ENCODE measurements at places on chromosomes 2 and 18.

DNA sequence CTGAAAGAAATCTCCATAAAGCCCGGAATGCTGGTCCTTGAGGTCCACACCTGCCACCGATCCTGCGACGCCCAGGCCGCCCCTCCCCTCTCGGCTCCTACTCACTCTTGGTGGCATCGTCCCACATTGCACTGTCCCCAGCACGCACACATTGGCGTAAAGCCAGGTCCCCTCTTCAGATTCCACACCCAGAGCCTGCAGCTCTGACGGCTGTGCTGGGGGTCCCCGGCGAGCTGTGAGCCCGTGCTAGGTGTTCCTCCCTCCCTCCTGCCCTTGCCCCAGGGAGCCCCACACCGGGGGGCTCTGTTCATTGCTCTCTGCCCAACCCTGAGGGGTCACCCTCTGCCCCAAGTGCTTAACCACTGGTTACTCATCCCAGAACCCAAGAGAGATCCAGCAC, 8.5 kb downstream of the TPO start:
- no peak for DNase-seq

DNA sequence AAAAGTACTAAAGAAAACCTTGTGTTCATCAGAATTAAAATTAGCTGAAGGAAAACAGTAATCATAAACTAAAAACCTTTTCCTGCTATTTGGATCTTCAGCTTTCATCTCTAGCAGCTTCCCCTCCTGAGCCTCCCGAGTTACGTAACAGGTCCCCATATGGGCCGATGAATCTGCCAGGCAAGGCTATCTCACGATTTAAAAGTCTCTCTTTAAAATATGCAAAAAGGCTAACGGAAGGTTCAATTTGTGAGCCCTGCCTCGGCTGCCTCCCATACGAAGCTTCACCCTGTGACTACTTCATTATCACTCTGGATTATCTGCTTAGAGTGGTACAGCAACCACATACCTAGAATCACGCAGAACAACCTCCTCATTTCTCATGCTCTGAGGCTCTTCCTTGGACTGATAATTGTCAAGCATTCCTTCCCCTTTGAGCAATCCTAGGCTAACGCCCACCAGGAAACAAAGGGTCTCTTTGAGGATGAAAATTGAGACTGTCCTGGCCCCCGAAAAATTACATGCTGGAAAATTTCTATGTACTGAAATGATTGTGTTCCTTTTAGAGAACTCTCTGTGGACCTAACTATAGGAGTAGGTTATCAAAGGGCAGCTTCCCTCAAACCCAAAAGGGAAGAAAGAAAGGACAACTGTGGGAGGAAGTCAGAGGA, 147.4 kb downstream of the ZEB2 start:
- peak; percentile 37 for DNase-seq

- no peak for DNase-seq
These were observed 210.9 kb upstream of the REV1 start for GRCh38 chr2:99700482-99701398.

DNA sequence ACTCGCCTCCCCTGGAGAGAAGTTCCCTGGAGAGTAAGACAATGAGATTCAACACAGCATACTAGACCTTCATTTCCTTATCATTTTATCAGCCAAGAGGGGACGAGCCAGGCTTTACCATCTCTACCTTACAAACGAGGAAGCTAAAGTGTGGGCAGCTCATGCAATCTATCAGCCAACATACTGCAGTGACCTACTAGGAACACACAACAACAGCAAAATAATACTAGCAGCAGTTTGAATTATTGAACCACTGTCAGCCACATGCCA, 60.0 kb upstream of the TEX51 start:
- no peak for DNase-seq

- peak; percentile 2 for DNase-seq
These were observed 467.9 kb upstream of the SYT4 start for GRCh38 chr18:43744960-43745745.

- no peak for DNase-seq
These were observed 6.3 kb downstream of the ADRA2B start for GRCh38 chr2:96109931-96110511.

DNA sequence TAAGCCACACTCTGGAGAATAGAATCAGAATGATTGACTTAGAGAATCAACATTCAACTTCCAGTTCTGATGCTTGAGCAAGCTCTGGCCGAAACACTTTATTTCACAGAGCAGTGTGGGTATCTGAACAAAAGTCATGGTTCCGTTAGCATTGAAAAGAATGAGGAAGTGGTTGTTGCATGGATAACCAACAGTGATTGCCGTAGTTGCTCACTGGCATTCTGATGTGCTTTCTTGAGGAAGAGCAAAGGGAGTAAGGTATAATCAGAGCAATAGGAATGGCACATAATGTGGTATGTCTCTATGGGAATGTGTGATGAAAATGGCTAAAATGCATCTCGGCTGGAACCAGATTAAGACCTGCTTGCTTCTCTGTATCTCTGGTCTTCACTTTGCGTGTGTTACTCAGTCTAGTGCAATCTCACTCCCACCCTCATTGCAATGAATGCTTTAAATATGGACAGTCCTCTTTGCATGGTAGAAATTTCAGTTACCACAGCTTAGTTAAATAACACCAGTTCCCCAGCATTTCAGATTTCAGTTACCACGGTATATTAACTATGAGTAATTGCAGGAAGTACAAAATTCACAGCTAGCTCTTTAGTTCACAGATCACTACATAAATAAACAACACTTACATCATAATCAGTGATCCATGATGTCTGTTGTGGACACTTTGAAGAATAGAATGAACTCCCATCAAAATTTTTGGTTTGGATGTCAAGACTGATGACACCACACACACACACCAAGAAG, 7.8 kb upstream of the RAB12 start:
- no peak for DNase-seq

GRCh38 chr2:10717628-10718027, 3.8 kb upstream of the ATP6V1C2 start:
- peak; percentile 61 for DNase-seq

DNA sequence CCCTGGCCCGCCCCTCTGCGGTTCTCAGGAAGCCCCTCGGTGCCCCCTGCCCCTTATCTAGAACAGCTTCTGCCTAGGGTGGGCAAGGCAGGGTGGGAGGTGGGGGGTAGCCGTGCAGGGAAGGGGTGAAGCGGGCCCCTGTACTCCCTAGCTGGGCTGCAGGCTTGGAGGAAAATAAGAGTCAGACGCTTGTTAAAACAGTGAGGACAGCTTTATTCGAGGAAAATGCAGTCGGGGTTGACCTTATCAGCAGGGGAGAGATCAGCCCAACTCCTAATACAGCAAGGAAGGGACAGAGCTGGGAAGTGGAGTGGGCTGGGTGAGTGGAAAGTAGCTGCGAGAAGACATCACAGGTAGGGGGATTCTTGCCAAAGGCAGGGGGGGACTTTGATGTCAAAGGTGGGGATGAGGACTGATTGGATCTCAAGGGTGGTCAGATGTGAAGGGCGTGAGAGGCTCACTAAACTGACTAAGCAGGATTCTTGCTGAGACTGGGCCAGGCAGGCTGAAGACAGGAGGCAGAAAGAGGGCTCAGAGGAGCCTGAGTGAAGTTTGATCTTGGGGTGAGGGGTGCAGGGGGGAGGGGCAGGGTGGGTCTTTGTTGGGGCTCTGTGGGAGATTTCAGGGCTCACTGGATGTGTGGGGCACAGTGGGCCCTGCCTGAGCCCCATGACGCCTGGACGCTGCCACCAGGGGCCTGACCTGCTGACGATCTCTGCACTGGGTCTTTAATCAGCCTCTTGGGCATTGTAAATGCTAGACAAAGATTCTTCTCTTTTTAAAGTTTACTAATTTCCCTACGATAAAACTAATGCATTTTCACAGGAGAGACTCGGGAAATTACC, 29.9 kb downstream of the HPCAL1 start:
- no peak for DNase-seq

DNA sequence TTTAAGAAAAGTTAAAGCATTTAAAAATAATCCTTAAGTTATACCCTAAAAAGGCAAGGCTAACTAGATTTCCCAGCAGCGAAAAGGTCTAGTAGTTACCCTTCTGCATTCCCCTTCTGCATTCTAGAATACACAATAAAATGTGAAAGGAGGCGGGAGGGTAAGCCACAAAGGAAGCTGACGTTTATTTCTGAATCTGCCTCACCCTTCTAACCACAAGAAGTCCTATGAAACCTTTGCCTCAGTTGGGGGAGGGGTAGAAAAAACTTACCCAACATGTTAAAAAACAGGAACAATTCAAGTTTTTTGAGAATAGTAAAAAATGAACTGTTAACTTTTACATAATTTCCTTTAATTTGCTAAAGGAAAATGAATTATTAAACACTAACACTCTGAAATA, 11.3 kb downstream of the STK17B start:
- peak; percentile 94 for DNase-seq

GRCh38 chr2:173119069-173119807, 43.6 kb downstream of the MAP3K20 start:
- no peak for DNase-seq

GRCh38 chr2:191358325-191359025, 113.3 kb downstream of the MYO1B start:
- no peak for DNase-seq

- no peak for DNase-seq
These were observed 123.3 kb downstream of the FHOD3 start for GRCh38 chr18:36420826-36421225.

DNA sequence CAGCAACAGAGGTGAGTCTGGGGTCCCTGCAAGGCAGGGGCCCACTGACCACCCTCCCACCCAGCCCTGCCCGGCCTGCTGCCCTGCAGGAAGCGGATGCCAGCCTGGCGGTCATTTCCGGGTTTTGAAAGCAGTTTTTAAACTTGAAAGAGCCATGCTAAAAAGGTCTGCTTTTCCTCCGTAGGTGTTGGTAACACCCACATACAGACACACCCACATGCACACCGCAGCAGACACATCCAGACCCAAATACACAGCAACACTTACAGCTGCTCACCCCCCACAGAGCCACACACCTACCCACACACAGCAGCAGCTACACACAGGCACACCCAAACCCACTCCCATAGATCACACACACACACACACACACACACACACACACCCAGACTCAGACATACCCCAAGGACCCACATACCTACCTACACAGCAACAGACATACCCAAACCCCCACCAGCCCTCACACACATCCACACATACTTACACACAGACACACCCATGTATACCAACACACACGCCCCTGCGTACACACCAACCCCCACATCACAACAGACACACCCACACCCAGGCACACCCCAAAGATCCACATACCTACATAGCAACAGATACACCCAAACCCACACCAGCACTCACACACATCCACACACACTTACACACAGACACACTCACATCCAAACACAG, 7.6 kb downstream of the ZFP36L2 start:
- no peak for DNase-seq

DNA sequence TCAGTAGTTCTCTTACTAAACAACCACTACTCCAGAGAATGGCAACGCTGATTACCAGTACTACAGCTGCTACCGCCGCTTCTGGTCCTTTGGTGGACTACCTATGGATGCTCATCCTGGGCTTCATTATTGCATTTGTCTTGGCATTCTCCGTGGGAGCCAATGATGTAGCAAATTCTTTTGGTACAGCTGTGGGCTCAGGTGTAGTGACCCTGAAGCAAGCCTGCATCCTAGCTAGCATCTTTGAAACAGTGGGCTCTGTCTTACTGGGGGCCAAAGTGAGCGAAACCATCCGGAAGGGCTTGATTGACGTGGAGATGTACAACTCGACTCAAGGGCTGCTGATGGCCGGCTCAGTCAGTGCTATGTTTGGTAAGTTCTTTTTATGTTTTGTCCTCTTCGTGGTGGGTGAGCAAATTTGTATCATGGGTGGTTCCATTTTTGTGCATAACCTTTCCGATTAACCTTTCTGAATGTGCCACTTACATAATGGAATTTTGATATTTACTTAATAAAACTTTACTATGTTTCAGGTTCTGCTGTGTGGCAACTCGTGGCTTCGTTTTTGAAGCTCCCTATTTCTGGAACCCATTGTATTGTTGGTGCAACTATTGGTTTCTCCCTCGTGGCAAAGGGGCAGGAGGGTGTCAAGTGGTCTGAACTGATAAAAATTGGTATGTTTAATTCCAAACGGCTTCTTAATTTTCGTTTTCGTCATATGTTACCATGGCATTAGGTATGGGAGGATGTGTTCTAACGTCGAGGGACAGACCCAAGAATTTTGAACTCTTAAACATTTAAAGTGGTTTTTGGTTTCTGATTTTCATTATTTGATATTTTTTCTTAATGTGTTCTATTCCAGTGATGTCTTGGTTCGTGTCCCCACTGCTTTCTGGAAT, 1.3 kb downstream of the SLC20A1 start:
- no peak for DNase-seq

GRCh38 chr18:323253-323622, 55.4 kb upstream of the THOC1 start:
- DNase-seq = peak; percentile 31

- no peak for DNase-seq
These were observed 35.6 kb upstream of the ZSWIM2 start for GRCh38 chr2:186884587-186884986.

DNA sequence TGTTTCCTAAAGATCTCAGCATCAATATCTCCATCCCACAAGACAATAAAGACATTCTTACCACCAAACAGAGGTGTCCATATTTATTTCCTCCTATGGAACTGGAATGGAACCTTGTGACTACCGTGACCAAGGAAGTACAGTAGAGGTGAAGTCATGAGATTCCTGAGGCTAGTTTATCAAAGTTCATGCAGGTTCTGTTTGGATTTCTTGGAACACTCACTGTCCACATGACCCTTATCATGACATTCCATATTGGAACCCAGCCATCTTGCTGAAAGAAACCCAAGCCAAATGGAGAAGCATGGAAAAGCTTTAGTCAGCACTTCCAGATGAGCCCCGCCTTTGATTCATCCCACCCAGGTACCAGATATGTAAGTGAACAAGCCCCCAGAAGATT, 516.0 kb upstream of the POU3F3 start:
- DNase-seq = no peak

- DNase-seq = no peak
These were observed 116.3 kb downstream of the POLE4 start for GRCh38 chr2:75074708-75075107.

DNA sequence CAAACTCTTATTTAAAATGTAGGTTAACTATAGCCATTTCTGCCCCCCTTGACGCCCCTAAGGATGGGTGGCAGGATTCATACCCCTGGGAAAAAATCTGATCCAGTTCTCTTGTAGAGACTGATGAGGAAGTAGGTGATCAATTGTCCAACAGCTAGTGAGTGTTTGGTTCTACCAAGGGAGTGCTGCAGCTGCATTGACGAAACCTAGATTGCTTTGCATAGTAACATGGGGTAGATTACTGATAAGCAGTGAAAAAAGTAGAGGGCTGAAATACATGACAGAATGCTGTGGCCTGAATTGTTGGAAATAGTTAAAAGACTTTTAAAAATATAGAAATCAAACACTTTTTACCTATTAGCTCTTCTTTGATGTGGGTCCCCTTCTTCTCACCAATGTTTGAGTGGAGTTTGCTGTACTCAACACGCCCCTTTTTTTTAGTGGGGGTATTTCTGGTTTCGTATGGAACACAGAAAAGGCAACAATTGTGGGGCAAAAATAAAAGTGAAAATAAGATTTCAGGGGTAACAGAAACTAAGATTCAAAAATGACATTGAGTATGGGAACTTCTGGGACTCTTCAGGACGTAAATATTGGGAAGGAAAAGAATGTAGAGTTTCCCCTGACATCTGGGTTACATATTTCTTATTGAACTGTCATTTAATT, 66.2 kb downstream of the MAIP1 start:
- no peak for DNase-seq

- no peak for DNase-seq
These were observed 179.0 kb upstream of the SLC39A10 start for GRCh38 chr2:195477996-195478382.

- DNase-seq = peak; percentile 58
These were observed 47.0 kb downstream of the IWS1 start for GRCh38 chr2:127479219-127479825.

GRCh38 chr18:47995654-47996053, 65.2 kb upstream of the SMAD2 start:
- DNase-seq = no peak
